NCI-H1417 treated with DMSO at 0.1 percent for 48 hours (cell line): ENCODE measurements at places on chromosomes 16 and 17.

DNA sequence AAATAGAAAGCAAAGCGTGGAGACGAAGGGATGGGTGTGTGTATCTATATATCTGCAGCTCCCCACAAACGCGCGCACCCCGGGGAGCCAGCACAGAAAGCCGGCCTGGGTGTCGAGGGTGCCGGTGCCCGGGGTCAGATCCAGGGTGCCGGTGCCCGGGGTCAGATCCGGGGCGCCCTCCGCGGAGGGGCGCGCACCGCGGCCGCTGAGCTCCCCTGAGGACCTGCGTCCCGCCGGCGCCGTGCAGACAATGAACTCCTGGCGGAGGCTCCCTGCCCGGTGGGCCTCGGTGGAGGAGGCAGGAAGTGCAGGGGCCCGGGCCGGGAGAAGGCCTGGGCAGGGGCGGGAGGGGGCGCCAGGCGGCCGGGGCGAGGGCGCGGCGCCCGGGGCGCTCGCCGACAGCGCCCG, 1.1 kb downstream of the ZNF423 start:
- DNase-seq = no peak

GRCh38 chr16:60302676-60303075, 1568.6 kb upstream of the GOT2 start:
- DNase-seq = no peak

DNA sequence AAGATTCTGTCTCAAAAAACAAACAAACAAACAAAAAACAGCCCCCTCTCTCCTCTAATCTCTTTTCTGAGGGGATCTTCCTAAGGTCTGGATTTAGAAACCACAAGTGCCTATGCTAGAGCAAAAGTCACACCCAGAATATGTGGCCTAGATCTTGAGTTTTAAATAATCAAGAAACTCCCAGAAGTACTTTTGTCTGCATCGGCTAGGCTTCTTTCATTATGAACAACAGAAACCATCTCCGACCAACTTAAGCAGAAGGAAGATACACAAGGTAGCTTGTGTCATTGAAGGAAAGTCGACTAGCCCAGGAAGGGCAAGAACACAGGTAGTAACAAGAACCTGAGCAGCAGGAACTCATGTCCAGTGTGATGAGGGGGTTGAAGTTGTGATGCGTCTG, 73.9 kb upstream of the KIFC3 start:
- no peak for DNase-seq

GRCh38 chr17:78878871-78879527, 24.0 kb downstream of the CEP295NL start:
- DNase-seq = no peak

GRCh38 chr16:30491744-30492308, 19.3 kb downstream of the ITGAL start:
- no peak for DNase-seq

GRCh38 chr17:57605675-57606105, 139.4 kb downstream of the CCDC182 start:
- DNase-seq = no peak
